ENCODE measurements at places on chromosomes 12 and 14. TPM values are rescaled to one million over a fixed set of nuclear protein-coding genes. Genes with fewer than 3 reads are reported as not detected.
A peak's percentile ranks its signal among the peaks of the same experiment; 100 is the strongest.

DNA sequence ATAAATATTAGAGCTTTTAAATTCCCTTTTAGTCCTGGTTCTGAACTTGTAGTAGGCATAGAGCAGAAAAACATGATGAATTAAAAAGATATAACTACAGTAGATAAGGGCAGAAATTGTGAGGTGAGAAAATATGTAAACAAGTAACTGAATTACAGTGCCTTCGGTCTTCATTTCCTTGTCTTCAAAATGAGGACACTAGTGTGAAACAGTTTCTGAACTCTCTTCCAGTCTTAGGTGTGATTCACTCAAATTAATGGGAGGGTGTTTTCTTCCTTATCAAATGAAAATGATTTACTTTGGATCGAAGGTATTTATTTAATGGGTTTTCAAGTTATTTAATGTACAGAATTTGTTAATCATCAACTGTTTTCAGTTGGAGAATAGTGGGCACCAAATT is 1.5 kb downstream of the FGD4 start:
- DNase-seq = no peak
- no peaks in the 10 kb centered on the region for H3K27me3 ChIP-seq
- no peaks in the 10 kb centered on the region for H3K36me3 ChIP-seq
- no peaks in the 10 kb centered on the region for H3K4me1 ChIP-seq
- H3K27ac ChIP-seq = peak overlapping the region; percentile 90
- H3K4me3 ChIP-seq = peak overlapping the region; percentile 76

- H3K27ac ChIP-seq = no peak overlapping the region
- DNase-seq = no peak
- peaks cover 7% of the 10 kb centered on the region for H3K4me1 ChIP-seq
- H3K4me3 ChIP-seq = peak overlapping the region; percentile 90
- no peaks in the 10 kb centered on the region for H3K27me3 ChIP-seq
Observed at GRCh38 chr12:30753233-30753632, 1.5 kb downstream of the CAPRIN2 start.

DNA sequence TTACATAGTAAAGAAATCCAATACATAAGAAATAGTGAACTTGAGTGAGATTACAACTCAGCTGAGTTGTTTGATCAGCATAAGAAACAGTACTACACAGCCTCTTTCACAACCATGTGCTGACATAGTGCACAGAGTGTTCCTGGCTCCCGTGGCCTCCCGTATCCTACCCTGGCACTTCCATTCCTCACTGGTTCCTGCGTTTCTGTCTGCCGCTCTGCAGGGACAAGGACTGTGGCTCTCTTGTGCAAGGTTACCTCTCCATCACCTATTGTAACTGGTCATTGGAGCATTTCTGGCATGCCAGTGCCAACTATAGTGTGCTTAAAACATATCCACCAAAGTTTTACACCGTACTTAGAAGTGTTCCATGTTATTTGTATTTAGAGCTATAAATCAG is 46.3 kb upstream of the PCED1B start:
- no peaks in the 10 kb centered on the region for H3K36me3 ChIP-seq
- H3K4me1 ChIP-seq = no peaks in the 10 kb centered on the region
- no peaks in the 10 kb centered on the region for H3K27me3 ChIP-seq
- H3K27ac ChIP-seq = peak overlapping the region; percentile 12

- H3K36me3 ChIP-seq = no peaks in the 10 kb centered on the region
- DNase-seq = no peak
- H3K27ac ChIP-seq = peak overlapping the region; percentile 72
- no peaks in the 10 kb centered on the region for H3K27me3 ChIP-seq
Observed at GRCh38 chr12:14188744-14189143, 176.7 kb upstream of the ATF7IP start.

DNA sequence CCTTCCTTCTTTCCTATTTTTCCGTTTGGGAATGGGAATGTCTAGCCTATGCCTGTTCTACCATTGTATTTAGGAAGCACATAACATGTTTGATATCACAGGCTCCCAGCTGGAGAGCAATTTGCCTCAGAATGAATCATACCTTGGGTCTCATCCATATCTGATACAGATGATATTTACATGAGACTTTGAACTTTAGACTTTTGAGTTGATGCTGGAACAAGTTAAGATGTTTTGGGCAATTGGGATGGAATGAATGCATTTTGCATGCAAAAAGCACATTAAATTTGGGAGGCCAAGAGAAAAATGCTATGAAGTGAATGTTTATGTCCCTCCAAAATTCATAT is 61.9 kb upstream of the BEGAIN start:
- no peaks in the 10 kb centered on the region for H3K4me1 ChIP-seq
- H3K4me3 ChIP-seq = no peak overlapping the region
- H3K36me3 ChIP-seq = no peaks in the 10 kb centered on the region
- peaks cover 4% of the 10 kb centered on the region for H3K27me3 ChIP-seq

- H3K4me1 ChIP-seq = no peaks in the 10 kb centered on the region
- DNase-seq = no peak
- H3K36me3 ChIP-seq = no peaks in the 10 kb centered on the region
- no peak overlapping the region for H3K4me3 ChIP-seq
Observed at GRCh38 chr12:85552461-85552860, 272.4 kb downstream of the ALX1 start.

- no peak for DNase-seq
- H3K27ac ChIP-seq = no peak overlapping the region
- no peaks in the 10 kb centered on the region for H3K27me3 ChIP-seq
- no peaks in the 10 kb centered on the region for H3K36me3 ChIP-seq
Observed at GRCh38 chr12:46490635-46491034, 118.1 kb upstream of the SLC38A2 start.

DNA sequence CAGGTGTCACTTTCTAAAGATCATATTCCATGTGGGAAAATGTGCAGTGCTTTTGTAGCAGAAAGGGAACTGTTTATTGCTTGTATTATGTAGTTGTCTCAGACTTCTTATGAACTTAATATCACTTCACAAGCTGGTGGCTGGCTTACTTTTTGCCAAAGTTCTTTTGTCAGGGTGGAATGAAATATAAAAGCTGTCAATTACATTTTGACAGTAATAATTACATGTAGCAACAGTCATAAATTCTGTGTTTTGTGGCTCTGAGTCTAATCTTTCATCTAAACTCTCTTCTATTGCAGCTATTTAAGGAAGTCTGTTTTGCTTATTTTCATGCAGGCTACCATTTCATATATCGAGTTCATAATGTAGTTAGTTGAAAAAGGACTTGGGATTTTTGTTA is 106.6 kb downstream of the OTOGL start:
- no peaks in the 10 kb centered on the region for H3K27me3 ChIP-seq
- no peak overlapping the region for H3K27ac ChIP-seq
- no peak overlapping the region for H3K4me3 ChIP-seq
- no peaks in the 10 kb centered on the region for H3K36me3 ChIP-seq

DNA sequence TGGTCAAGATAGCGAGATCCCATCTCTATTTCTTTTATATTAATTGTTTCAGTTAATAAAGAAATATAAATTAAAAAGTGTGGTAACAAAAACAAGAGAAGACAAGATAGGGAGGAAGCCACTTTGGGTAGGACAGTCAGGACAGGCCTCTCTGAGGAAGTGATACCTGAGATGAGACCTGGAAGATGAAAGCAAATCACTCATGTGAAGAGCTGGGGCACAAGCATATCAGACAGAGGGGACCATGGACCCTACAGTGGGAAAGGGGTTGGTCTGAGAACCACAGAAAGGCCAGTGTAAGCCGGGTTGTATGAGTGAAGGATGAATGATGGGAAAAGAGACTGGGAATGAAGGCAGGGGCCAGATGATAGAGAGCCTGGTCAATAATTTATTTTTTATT is 1.8 kb upstream of the MED6 start:
- DNase-seq = no peak
- H3K36me3 ChIP-seq = no peaks in the 10 kb centered on the region
- H3K4me3 ChIP-seq = no peak overlapping the region

DNA sequence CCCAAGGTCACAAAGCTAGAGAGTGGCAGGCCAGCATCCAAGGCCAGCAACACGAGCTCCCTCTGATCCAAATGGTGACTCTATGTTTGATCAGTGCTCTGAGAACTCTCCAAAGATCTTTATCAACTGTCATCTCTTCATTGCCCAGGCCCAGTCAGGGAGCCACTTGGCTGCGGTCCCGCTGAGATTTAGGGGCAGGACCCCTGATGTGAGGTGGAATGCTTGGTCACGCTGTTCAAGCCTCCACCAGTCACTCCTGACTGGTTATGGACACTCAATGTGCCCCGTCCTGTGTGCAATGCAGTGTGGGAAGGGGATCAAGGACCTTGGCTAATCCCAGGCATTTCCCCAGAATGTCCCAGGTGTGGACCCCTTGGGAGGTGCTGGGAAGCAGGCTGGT is 19.8 kb upstream of the TCL1B start:
- H3K27ac ChIP-seq = no peak overlapping the region
- peaks cover 15% of the 10 kb centered on the region for H3K27me3 ChIP-seq
- no peak overlapping the region for H3K4me3 ChIP-seq
- H3K36me3 ChIP-seq = no peaks in the 10 kb centered on the region
- no peaks in the 10 kb centered on the region for H3K4me1 ChIP-seq
- no peak for DNase-seq

- no peak for DNase-seq
- no peaks in the 10 kb centered on the region for H3K4me1 ChIP-seq
- no peaks in the 10 kb centered on the region for H3K27me3 ChIP-seq
- no peak overlapping the region for H3K27ac ChIP-seq
- H3K4me3 ChIP-seq = no peak overlapping the region
Observed at GRCh38 chr14:81085596-81085995, 130.2 kb downstream of the TSHR start.

DNA sequence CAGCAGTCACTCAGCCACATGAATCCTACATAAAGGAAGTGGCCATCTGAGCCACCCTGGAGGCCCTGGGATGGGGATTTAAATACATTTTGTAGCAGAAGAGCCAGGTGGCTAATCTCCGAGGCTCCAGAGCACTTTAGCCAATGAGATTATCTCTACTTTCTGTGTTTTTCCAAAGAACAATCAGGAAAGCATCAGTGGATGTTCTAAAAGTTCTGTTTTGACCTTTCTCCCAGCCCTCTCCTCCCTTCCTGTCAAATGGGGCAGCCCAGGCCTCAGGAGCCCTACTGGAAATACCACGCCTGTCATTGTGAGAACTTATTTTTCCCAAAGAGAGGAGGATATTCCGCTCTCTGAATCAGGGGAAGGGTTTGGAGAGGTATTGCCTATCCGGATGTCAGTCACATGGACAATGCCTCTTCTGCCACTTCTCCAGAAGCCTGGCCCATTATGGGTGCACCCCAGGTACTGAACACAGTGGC is 336.8 kb upstream of the FKBP4 start:
- no peaks in the 10 kb centered on the region for H3K4me1 ChIP-seq
- H3K36me3 ChIP-seq = no peaks in the 10 kb centered on the region
- peak overlapping the region; percentile 71 for H3K27ac ChIP-seq

GRCh38 chr12:49777800-49778748 is 36.7 kb downstream of the TMBIM6 start:
- DNase-seq = no peak
- no peak overlapping the region for H3K4me3 ChIP-seq
- H3K27ac ChIP-seq = no peak overlapping the region
- no peaks in the 10 kb centered on the region for H3K27me3 ChIP-seq
- no peaks in the 10 kb centered on the region for H3K4me1 ChIP-seq

DNA sequence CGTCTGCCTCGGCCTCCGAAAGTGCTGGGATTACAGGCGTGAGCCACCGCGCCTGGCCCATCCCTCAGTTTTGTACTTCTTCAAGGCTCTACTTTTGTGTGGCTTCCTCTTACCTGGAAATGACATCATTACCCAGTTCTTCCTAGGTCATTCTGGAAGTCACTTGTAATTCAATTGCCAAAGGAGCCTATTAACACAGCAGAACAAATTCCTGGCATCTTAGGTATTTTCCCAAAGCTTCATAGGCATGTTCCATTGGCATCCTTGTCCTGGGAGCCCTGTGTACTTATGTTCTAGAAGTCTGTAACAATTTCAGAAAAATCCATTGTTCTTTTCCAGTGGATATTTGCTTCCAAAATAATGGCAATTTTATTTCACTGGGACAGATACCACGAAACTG is 60.6 kb downstream of the DAAM1 start:
- no peaks in the 10 kb centered on the region for H3K4me1 ChIP-seq
- H3K27ac ChIP-seq = no peak overlapping the region
- H3K27me3 ChIP-seq = no peaks in the 10 kb centered on the region
- no peak overlapping the region for H3K4me3 ChIP-seq
- no peak for DNase-seq
- no peaks in the 10 kb centered on the region for H3K36me3 ChIP-seq

DNA sequence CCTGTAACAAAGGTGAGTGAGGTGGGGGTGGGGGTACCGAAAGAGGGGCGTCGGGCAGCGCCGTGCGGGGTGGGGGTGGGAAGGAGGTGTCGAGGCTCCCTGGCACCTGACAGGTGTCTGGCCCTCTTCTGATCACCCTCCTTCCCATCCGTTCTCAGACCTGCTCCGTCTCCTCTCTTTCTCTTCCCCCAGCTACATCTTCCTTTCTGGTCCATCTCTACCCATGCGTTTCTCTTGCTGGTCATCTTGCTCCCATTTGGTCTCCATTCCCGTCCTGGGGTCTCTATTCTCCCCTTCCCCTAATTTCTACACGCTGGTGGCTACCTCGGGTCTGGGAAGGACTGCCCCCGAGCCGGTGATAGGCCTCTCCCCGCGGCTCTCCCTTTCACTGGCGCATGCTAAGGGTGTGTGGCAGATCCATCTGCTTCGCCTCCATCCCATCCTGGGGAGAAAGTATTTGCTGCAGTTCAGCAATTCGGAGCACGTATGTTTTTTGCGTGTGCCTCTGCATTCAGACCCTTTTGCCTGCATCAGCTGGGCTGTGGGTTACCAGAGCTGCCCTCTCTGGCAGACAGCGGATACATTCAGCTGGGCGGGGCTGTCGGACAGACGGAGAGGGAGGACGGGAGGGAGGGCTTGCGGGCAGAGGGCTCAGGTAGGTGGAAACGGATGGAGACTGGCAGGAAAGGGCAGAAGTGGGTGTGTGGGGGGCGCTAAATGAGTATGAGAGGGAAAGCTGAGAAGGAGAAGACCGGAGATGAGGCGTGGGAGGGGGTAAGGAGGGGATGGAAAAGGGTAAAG is 730 bp downstream of the CLSTN3 start:
- no peaks in the 10 kb centered on the region for H3K27me3 ChIP-seq
- H3K36me3 ChIP-seq = no peaks in the 10 kb centered on the region
- DNase-seq = no peak
- no peaks in the 10 kb centered on the region for H3K4me1 ChIP-seq
- H3K4me3 ChIP-seq = peak overlapping the region; percentile 76

- H3K4me3 ChIP-seq = no peak overlapping the region
- no peaks in the 10 kb centered on the region for H3K4me1 ChIP-seq
- no peak overlapping the region for H3K27ac ChIP-seq
- no peaks in the 10 kb centered on the region for H3K27me3 ChIP-seq
Observed at GRCh38 chr12:104751594-104751993, 206.5 kb downstream of the SLC41A2 start.

DNA sequence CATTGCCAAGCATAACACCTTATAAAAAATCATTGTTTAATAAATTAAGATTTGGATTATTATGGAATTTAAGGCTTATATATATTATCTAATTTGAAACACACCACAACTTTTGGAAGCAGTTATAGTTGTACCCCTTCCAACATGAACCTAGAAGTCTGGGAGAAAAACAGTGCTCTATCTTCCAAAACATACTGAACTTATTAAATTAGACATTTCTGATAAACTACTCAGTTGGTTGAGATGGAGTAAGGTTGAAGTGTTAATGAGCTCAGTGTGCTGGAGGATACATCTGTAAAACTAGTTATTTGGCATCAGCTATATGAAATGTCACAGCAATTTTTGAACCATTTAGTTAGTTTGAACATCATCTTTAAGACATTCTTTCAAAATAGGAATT is 227.4 kb downstream of the ALX1 start:
- no peak overlapping the region for H3K4me3 ChIP-seq
- no peaks in the 10 kb centered on the region for H3K36me3 ChIP-seq
- no peaks in the 10 kb centered on the region for H3K4me1 ChIP-seq
- no peak overlapping the region for H3K27ac ChIP-seq

RPGRIP1 gene
- 10.4 TPM for total RNA-seq

CD27 gene
- total RNA-seq = 2.6 TPM

KRT82 gene
- total RNA-seq = not detected

CDCA3 gene
- 3.0 TPM for total RNA-seq

METTL25 gene
- total RNA-seq = 25.9 TPM

TAS2R9 gene
- not detected for total RNA-seq

DTD2 gene
- 39.4 TPM for total RNA-seq

KDM5A gene
- total RNA-seq = 57.4 TPM

KCNH3 gene
- total RNA-seq = 1.3 TPM

Data from breast epithelium (tissue), 4 donors.